ENCODE measurements at places on chromosomes 6 and 20.

DNA sequence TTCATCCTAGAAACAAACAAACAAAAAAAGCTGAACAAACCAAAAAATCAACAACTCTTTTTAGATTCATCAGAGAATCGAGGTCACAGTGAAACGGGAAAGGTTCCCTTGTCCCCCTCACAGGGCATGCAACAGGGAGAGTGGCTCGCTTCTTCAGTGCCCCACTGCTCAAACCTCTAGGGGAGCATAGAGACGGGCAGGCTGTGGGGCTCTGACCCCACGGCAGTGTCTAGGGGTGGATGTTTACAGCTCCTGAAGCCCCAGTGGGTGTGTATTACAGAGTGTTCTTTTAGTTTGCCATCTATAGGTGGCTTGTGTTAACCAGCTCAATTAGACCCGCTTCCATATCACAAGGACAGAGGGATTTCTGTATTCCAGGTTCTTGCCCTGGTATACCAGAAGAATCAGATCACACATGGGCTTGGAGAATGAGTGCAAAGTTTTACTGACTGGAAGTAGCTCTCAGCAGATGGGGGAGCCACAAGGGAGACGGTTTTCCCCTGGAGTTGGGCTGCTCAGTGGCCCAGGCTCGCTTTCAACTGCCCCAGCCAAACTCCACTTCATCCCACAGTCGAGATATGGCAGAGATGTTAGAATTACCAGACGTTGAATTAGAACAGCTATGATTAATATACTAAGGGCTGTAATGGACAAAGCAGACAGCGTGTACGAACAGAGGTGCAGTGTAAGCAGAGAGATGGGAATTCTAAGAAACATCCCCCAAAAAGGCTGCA, 192.6 kb upstream of the CST7 start:
- DNase-seq = no peak

- peak; percentile 13 for DNase-seq
These were observed 1.3 kb upstream of the LRFN2 start for GRCh38 chr6:40588480-40588879.

DNA sequence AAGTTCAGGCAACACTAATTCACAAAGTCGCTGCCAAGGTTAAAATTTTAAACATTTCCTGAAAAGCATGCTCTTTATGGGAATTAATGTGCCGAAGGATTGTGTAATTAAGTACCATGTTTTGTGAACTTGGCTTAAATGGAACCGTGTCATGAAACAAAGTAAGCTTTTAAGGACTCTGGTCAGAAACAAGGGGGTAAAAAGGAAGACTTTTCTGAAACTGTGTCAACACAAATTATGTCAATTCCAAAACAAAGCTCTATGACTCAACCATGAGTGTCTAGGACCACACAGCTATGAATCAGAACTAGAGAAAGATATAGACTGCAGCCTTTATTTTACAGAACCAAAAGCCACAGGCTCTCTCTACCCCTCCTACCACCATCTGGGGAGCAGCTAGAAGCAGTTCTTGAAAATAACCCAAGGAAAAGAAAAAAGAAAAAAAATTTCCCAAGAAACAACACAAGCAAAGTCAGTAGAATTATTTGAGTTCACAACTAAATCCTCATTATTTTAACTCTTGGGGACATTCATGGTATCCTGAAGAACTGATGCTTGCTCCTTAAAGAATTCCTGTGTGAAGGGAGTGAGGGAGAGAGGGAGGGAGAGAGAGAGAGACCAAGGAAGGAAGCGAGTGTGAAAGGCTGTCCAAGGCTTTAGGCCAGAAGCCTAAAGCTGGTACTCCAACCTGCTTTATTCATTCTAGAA, 81.9 kb downstream of the ZMYND8 start:
- no peak for DNase-seq

- DNase-seq = no peak
These were observed 31.3 kb downstream of the KLHL31 start for GRCh38 chr6:53634184-53634631.

- DNase-seq = no peak
These were observed 18.0 kb downstream of the SMAP1 start for GRCh38 chr6:70685494-70686180.

- no peak for DNase-seq
These were observed 210.1 kb upstream of the CNR1 start for GRCh38 chr6:88376197-88376596.

- DNase-seq = no peak
These were observed 6.8 kb downstream of the GUCA1A start for GRCh38 chr6:42179945-42180313.

- DNase-seq = no peak
These were observed 6.2 kb downstream of the BMP7 start for GRCh38 chr20:57259938-57260921.

DNA sequence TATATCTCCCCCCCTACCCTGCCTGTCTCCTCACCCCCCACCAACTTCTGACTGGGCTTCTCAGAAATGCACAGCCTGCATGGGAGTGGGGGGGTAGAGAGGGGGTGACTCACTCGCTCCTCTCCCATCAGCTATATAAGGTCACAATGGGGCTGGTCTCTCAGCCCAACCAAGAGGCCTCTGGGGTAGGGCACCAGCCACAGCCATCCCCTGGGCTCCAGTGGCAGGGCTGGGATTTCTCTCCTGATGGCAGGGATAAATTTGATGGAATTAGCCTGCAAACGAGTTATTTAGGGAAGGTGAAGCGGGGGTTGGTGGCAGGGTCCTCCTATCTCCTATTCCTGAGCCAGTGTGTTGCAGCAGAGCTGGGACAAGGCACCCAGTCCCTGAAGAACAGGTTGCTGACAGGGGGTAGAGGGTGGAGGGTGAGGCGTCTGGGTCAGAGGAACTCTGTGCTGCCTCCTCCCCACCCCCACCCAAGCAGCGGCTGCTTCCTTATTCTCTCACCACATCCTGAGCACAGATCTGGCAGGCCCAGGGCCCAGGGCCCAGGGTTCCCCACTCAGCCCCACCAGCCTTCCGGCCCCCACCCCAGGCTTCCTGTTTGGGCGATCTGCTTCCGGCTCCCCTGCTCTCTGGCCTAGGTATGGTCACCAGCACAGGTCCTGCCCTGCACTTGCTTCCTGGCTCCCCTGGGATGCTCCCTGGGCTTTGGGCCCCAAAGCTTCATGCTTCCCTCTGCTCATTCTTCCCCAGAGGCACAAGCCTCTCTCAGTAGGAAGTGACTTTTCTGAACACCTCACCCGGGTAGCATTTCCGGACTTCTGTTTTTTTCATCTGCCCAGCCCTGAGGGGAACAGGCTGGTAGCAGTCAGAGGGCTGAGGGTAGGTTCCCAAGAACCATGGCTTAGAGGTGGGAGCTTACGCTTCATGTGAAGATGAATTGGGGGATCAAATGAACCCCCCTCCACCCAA, 4.0 kb downstream of the PPP1R18 start:
- DNase-seq = no peak

All from NCI-H510A (cell line).